ENCODE measurements at places on chromosomes 7 and 10.

DNA sequence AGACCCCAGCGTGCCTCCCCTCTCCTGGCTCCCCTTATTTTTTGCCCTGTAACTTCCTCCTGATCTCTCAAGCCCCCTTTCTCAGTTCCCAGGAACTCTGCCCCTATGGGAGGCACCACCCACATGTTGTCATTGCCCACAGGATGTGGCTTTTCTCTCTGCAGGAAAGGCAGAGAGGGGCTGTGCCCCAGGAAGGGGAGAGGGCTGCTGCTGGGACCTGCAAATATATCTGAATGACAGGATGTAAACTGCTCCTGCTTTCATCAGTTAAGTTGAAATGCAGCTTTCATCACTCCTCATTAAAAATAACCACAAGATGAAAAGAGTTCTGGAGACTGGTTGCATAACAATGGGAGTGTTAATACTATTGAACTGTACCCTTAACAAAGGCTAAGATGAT lies 103.3 kb downstream of the CLEC2L start:
- DNase-seq, result peak; percentile 23

DNA sequence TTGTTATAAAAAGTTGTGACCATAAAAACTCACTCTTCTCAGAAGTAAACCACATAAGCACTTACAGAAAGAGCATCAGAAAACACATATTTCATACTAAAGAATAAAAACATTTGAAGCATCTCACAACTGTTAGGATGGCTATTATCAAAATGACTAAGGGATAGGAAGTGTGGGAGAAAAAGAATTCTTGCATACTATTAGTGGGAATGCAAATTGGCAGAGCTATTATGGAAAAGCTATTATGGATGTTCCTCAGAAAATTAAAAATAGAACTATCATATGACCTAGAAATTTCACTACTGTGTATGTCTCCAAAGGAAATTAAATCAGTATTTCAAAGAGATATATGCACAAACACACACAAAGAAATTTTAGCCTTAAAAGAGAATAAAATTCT lies 25.2 kb upstream of the POT1 start:
- DNase-seq, result no peak

GRCh38 chr7:27905951-27906350 lies 166.0 kb downstream of the TAX1BP1 start:
- no peak for DNase-seq

GRCh38 chr10:17764142-17764541 lies 12.1 kb downstream of the TMEM236 start:
- no peak for DNase-seq

DNA sequence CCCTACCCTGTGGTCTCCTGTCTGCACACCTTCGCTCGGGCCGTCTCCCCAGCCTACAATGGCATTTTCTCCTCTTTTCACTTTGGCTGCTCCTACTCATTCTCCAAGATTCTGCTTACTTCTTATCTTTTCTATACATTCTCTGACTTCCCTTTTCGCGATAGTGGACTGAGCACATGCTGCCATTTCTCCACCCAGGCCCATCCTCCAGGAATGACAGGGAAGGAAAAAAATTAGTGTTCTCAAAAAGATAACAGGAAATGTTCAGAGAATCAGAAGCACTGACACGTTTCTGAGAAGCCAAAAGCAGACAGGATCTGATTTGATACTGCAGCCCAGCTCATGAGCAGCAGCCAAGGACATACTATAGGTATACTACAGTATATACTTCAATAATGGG lies 6.4 kb upstream of the ANXA11 start:
- no peak for DNase-seq

- DNase-seq, result no peak
Measured at GRCh38 chr10:5818894-5819293, 5.7 kb upstream of the GDI2 start.

DNA sequence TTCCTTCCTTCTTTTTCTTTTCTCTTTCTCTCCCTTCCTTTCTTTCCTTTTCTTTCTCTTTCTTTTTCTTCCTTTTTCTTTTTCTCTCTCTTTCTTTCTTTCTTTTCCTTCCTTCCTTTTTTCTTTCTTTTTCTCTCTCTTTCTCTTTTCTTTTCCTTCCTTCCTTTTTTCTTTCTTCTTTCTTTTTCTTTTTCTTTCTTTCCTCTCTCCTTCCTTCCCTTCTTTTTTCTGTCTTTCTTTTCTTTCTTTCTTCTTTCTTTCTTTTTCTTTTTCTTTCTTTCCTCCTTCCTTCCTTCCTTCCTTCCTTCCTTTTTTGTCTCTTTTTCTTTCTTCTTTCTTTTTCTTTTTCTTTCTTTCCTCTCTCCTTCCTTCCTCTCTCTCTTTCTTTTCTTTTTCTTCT lies 136.8 kb downstream of the PTN start:
- DNase-seq, result no peak

GRCh38 chr7:6375348-6376101 lies 72.2 kb downstream of the DAGLB start:
- DNase-seq, result peak; percentile 38

GRCh38 chr10:61071580-61071979 lies 127.6 kb upstream of the RHOBTB1 start:
- no peak for DNase-seq

All from CD4-positive, alpha-beta T cell treated with Interleukin-10 for 1 hour (primary cell).